ENCODE measurements at places on chromosomes 5 and 9.

GRCh38 chr9:87551772-87552217, 54.1 kb downstream of the DAPK1 start:
- no peak for DNase-seq

- DNase-seq = no peak
These were observed 297.7 kb upstream of the CD180 start for GRCh38 chr5:67494186-67494855.

DNA sequence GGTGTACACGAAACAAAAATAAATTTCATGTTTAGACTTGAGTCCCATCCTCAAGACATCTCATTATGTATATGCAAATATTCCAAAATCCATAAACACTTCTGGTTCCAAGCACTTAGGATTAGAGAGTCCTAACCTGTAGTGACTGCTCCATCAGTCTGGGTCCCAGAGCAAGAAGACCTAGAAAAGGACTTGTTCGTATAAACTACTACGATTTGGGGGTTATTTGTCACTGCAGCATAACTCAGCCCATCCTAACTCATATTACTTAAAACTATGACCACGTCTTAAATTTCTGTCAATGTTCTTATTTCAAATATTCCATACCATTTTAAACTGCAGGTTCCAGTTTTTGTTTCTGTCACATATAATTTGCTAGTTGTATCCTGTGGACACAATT, 463.0 kb downstream of the AGTPBP1 start:
- no peak for DNase-seq

GRCh38 chr5:88727705-88728313, 155.2 kb downstream of the MEF2C start:
- DNase-seq = peak; percentile 75

DNA sequence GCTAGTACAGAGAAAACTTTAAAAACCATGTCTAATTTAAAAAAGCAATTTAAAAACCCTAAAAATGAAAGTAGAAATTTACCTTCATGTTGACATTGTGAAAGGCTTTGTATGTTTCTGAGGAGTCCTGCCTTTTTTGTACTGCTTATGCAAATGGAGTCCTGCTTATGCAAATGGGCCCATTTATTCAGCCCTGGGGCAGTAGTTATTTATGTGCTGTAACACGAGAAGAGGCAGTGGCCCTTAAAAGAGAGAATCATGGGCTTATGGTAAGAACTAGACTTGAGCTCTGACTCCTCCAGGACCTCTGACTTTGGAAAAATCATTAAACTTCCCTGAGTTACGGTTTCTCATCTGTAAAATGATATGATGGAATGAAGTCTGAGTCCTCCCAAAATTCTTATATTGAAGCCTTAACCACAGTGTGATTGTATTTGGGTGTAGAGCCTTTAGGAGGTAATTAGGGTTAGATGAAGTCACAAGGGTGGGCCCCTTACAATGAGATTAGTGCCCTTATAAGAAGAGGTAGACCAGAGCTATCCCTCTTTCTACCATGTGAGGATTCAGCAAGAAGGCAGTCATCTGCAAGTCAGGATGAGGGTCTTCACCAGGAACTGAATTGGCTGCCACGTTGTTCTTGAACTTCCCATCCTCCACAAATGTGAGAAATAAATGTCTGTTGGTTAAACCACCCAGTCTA, 447.8 kb upstream of the CD180 start:
- DNase-seq = no peak

GRCh38 chr9:131891598-131891997, 151.7 kb upstream of the RAPGEF1 start:
- DNase-seq = no peak

DNA sequence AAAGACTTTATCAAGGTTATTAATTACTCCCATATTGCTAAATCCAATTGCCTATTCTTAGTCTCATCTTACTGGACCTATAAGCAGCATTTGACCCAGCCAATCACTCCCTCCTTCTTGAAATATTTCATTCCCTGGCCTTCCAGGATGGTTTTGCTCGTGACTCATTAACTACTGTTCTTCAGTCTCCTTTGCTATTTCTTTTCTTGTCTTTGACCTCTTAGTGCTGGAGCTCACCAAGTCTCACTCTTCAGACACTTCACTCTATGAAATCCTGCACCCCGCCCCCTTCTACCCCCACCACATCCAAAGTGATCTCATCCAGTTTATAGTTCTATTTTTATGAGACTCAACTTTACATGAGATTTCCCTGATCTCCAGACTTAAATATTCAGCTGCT, 803.1 kb upstream of the WWC1 start:
- no peak for DNase-seq

- DNase-seq = no peak
These were observed 38.5 kb downstream of the ICE1 start for GRCh38 chr5:5461012-5461411.

Measured in brain (organoid and tissue), 16 donors.